Caco-2 (cell line): ENCODE measurements at places on chromosomes 3 and 15.

- DNase-seq, result no peak
Observed at GRCh38 chr15:90060797-90061196, 41.5 kb downstream of the IDH2 start.

DNA sequence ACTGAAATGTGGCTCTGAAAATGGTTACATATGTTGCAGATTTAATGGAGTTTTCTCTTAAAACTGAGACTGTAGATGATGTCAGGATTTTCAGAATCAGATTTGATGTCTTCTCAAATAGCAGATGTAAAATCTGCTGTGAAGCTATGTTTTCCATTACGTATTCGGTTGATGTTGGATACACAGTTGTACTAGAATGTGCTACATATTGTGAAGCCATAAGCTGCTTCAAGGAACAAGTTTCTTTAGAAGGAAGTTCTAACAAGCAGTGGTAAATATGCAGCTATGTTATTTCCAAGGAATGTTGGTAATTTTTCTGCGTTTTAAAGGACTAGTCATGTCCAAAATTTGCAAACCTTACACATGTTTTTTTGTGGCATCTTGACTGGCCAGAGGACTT lies 197.7 kb downstream of the RBMS3 start:
- no peak for DNase-seq

DNA sequence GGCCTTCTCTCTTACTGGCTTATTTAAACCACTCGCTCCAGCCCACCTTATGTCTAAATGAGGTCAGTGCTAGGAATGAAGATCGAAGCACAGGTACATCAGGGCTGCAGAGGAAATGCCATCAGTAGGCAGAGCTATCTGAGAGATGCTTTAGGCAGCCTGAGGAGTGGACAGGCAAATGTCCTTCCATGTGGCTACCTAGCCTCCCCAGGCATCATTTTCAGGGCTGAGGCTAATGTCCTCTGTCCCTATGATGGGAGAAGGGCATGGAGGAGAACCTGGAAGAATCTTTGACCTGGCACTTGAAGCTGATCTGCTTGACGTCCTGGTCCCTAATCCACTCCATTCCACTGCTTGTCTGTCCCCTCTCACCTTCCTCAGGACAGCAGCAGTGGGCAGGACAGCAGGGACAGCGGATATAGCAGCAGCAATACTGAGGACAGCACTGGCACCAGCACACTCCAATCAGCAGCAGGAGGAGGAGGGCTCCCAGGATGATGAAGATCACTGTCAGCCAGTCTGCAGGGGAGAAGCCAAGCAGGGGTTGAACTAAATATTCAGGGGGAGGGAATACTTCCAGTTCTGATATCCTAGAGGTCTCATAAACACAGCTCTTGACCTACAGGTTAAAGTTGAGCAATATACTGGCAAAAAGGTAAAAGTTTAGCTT lies 21.0 kb downstream of the ILDR1 start:
- DNase-seq, result peak; percentile 65

GRCh38 chr3:81823882-81824395 lies 62.5 kb upstream of the GBE1 start:
- no peak for DNase-seq

DNA sequence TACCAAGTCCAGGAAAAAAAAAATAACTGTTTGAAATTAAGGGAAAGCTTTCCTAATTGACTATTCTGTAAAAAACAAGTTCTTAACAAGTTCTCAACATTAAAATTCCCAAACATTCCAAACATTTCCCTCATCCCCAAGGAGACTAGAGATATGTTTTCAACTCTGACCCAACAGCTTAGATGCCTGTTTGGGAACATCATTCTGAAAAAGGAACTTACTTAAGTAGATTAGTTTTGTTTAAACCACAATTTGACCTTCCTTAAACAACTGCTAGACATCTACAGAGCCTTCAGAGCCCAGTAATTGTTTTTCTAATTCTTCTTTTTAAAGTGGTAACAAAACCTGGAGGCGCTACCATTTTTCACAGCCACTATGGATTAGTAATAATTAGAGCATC lies 12.8 kb downstream of the UBR1 start:
- no peak for DNase-seq

DNA sequence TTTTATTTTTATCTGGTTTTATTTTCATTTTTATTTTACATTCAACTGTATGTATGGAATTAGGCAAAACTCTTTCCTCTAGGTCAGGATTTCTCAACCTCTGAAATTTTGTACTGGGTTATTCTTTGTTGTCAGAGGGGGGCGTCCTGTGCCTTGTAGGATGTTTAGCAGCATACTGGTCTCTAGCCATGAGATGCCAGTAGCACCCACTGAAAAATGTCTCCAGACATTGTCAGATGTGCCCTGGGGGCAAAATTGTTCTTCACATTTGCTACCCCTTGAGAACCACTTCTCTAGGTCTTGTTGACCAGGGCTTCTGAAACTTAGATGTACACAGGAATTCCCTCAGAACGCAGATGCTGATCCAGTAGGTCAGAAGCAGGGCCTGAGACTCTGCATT lies 5.4 kb downstream of the CHRNA5 start:
- DNase-seq, result no peak

DNA sequence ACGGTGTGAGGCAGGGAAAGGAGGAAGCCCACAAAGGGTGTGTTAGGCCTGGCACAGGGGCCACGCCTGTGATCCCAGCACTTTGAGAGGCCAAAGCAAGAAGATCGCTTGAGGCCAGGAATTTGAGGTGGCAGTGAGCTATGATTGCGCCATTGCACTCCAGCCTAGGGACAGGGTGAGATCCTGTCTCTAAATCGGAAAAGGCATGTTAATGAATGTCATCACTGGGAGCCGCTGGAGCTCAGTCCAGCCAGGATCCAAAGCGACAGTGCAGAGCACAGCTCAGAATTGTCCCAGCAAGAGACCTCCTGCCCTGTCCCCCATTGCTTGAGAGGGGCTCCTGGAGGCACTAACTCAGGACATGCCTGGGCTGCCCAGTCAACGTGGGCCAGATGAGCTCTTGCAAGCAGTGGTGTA lies 15.0 kb upstream of the FBLN2 start:
- DNase-seq, result no peak

DNA sequence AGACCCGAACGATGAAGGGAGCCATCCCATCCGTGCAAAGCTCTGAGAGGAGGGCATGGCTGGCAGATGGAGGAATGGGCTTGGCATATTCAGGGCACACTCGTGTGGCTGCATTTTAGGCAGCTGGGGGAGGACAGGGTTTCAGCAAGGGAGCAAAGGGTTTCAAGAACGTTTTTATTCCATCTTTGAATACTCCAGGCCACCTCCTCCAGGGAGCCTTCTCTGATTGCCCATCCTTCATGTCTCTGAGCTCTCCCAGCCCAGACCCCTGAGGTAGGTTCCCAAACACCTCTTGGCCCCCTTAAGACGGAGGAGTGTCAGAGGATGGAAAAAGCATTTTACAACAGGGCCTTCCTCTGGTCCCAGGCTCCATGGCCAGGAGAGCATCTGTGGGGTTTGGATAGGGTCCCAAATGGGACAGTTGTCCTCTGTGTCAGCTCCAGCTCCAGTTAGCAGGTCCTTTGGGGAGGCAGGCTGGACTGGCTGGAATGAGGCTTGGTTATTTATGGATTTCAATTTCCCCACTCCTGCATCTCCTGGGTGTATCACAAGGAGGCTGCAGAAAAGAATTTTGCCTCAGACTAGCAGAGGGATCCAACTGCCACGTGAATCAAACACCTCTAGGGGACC lies 17.7 kb upstream of the SLC6A1 start:
- DNase-seq, result no peak

DNA sequence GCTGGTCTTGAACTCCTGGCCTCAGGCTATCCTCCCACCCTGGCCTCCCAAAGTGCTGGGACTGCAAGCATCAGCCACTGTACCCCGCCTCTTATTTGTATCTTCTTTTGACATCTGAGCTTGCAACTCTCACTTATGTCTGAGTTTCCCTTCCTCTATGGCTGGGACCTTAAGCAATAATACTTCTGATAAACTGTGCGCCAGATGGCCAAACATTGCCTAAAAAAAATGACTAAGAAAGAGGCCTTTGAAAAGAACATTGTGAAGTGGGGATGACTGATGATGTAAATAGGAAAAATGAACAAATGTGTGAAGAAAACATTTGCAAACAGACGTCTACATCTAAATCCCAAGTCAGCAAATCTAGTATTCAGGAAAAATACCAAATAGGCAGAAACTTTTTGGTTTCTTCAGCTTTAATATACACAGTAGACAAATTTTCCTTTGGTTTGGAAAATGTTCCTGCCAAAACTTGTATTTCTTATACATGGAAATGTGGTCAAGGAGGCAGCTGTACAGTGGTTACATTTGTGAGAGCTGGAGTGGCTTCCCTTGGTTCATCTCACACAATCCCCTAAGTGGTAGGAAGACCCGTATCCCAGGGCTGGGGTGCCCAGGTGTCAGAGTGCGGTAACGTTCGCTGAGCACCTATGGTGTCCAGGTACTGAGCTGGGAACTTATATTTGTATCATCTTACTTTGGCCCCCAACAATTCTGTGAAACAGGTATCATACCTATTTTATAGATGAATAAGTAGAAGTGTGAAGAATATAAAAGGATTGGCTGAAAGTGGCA lies 11.6 kb upstream of the TFRC start:
- no peak for DNase-seq

GRCh38 chr3:61768284-61769037 lies 207.1 kb downstream of the PTPRG start:
- no peak for DNase-seq

GRCh38 chr15:99732751-99733267 lies 428 bp downstream of the LYSMD4 start:
- DNase-seq, result no peak
